ENCODE measurements at places on chromosomes 5 and 9.

GRCh38 chr5:158180407-158180806 is 321.5 kb upstream of the CLINT1 start:
- no peak overlapping the region for H3K4me3 ChIP-seq
- no peak for DNase-seq
- no peaks in the 10 kb centered on the region for H3K36me3 ChIP-seq
- H3K27ac ChIP-seq = no peak overlapping the region

GRCh38 chr9:91361291-91362050 is at the start of gene AUH:
AUH (minus strand) TSS chr9:91361918; CDS start chr9:91361889, 29 bp downstream.
- peak within 1 kb of the TSS; percentile 51 for H3K27ac ChIP-seq
- H3K27me3 ChIP-seq = no peaks in the 10 kb centered on the region
- peaks cover 26% of the 10 kb centered on the region for H3K4me1 ChIP-seq
- no peaks in the 10 kb centered on the region for H3K36me3 ChIP-seq

GRCh38 chr5:35035271-35035670 is 12.5 kb downstream of the AGXT2 start:
- H3K27me3 ChIP-seq = no peaks in the 10 kb centered on the region
- no peaks in the 10 kb centered on the region for H3K36me3 ChIP-seq
- H3K4me3 ChIP-seq = no peak overlapping the region

DNA sequence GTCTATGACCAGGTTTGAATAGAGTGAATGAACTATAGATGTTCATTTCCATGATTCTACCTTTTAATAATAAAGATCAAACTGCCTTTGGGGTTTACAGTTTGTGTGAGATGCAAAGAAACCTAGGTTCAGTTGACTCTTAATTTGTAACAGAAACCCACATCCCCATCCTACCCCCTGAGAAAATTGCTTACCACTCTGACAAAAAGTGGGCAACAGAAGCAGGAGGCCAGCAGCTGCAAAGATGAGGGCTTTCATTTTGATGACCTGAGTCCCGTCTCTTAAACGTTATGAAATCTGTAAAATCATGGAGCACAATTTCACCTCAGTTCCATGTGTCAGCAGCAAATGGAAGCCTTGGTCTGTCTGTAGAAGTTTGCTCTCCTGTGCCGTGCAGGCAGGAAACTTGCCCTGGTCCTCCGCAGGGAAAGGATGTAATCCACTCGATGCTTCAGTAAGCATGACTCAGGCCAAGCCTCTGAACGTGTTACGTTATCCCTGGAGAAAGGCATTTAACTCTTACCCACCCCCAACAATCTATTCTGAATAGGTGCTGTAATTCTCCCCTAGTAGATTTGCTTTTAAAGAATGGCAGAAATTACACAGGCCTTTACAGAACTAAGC is at the start of gene F2RL2:
TSS of gene F2RL2 (minus strand) at position 431 of the 624 bp plus-strand sequence. CDS start at position 258, 173 bp downstream.
- H3K36me3 ChIP-seq = no peaks in the 10 kb centered on the region
- no peak within 1 kb of the TSS for H3K4me3 ChIP-seq
- 0 out of 2 replicates have a peak, but pooled peaks cover 5% of the 10 kb centered on the region for H3K4me1 ChIP-seq
- no peak within 1 kb of the TSS for H3K27ac ChIP-seq
- DNase-seq = no peak

- DNase-seq = no peak
- H3K27me3 ChIP-seq = no peaks in the 10 kb centered on the region
- H3K4me3 ChIP-seq = no peak overlapping the region
- H3K27ac ChIP-seq = no peak overlapping the region
- no peaks in the 10 kb centered on the region for H3K36me3 ChIP-seq
Measured at GRCh38 chr9:118034701-118035100, 330.5 kb downstream of the TLR4 start.

DNA sequence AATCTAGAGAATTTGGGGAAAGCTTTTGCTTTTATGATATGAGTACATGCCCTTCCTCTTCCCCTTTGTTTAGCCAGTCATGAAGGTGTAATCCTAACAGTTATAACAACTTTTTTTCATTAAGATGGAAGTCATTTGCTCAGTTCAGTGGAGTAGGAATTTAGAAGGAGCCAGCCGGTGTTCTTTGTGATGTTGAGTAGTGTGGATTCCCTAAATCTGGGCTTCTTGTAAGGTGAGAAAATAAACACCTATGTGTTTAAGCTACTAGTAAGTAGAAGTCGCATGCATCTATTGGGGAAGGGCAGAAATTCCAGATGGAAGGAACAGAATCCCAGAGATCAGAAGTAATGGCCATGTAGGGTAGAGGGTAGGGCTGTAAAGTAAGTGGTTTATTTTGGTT is 13.6 kb upstream of the CNTLN start:
- H3K36me3 ChIP-seq = no peaks in the 10 kb centered on the region
- no peak overlapping the region for H3K27ac ChIP-seq
- DNase-seq = no peak
- H3K27me3 ChIP-seq = no peaks in the 10 kb centered on the region
- H3K4me3 ChIP-seq = no peak overlapping the region
- H3K4me1 ChIP-seq = no peaks in the 10 kb centered on the region

- H3K27ac ChIP-seq = no peak overlapping the region
- no peak for DNase-seq
- H3K4me3 ChIP-seq = no peak overlapping the region
- no peaks in the 10 kb centered on the region for H3K36me3 ChIP-seq
- no peaks in the 10 kb centered on the region for H3K4me1 ChIP-seq
Measured at GRCh38 chr5:7208938-7209337, 187.0 kb upstream of the ADCY2 start.

DNA sequence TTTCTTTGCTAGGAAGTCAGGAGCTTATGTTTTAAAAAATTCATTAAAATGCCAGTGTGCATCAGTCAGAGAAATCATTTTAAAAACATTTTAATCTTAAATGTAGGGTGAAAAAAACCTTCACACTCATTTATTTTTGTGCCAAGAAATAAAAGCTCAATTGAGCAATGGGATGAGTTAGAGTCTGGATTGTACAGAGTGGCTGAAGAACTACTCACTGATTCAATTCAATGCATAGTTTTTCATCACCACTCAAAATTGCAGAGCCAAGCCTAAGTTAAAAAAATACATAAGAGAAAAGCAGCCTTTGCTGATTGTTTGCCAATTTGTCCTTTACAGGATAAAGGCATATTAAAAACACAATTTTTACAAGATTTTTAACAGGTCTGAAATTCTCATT is 168.2 kb upstream of the DMRTA1 start:
- H3K27ac ChIP-seq = no peak overlapping the region
- no peak overlapping the region for H3K4me3 ChIP-seq
- no peak for DNase-seq
- H3K4me1 ChIP-seq = no peaks in the 10 kb centered on the region
- H3K36me3 ChIP-seq = no peaks in the 10 kb centered on the region

GRCh38 chr5:173778784-173779304 is 109.3 kb upstream of the CPEB4 start:
- no peak for DNase-seq
- H3K27ac ChIP-seq = no peak overlapping the region
- H3K27me3 ChIP-seq = no peaks in the 10 kb centered on the region
- no peaks in the 10 kb centered on the region for H3K36me3 ChIP-seq

DNA sequence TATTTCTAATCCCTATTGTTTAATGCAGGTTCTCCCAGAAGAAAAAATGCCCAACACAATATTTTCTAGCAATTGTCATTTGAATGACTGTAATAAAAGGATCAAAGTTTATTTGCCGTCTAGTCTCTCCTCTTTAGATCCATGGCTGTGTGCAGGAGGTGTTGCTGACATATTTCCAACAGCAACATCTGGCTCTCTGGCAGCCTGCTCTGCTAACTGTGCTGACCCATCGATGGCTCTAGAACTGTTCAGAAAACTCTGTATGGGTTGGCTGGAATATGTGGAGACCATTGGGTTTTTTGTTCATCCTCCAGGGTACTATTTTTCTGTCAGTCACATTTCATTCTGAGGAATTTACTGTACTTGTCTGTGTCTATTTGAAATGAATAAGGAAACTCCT is 202.0 kb upstream of the SLC27A6 start:
- no peak for DNase-seq
- no peak overlapping the region for H3K27ac ChIP-seq
- H3K4me3 ChIP-seq = no peak overlapping the region
- H3K4me1 ChIP-seq = no peaks in the 10 kb centered on the region

DNA sequence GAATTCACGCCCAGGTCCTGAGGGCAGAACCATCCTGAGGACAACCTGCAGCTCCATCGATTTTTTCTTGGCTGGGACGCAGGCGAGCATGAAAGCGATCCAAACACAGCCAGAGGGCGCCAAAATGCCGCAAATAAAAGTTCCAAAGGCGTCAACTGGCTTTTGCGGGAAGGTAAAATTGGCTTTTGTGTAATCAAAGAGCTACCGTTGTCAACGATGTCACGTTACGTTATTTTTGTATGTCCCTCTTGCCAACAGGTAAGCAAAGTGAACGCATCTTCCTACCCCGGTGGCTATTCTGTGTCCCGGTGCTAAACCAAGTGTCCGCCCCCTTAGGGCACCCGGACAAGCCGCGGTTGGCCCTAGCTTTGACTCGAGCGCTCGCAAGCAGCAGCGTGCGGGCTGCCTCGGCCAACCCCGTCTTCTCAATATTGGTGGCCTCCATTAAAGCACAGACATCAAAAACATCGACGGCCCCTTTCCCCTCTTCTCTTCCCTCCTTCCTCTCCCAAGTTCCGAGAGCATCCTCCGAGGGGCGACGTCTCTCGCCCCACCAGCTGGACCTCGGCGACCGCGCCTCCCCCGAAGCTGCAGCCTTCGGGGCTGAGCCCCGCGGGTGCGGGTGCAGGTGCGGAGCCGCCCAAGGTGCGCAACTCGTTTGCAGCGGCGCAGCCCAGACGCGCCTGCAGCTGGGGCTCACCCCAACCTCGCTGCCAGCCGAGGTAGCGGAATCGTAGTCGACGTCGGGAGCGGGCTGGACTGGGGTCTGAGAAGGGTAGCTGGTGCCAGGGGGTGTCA is 1.1 kb upstream of the BASP1 start:
- peak; percentile 62 for DNase-seq
- H3K4me1 ChIP-seq = peaks cover 7% of the 10 kb centered on the region
- H3K4me3 ChIP-seq = peak overlapping the region; percentile 52
- H3K27me3 ChIP-seq = no peaks in the 10 kb centered on the region

GRCh38 chr5:116044073-116044472 is 11.8 kb downstream of the ARL14EPL start:
- no peaks in the 10 kb centered on the region for H3K27me3 ChIP-seq
- H3K4me1 ChIP-seq = no peaks in the 10 kb centered on the region
- DNase-seq = no peak
- no peak overlapping the region for H3K4me3 ChIP-seq

- no peaks in the 10 kb centered on the region for H3K27me3 ChIP-seq
- no peak overlapping the region for H3K4me3 ChIP-seq
- DNase-seq = peak; percentile 45
- no peak overlapping the region for H3K27ac ChIP-seq
- H3K36me3 ChIP-seq = no peaks in the 10 kb centered on the region
- H3K4me1 ChIP-seq = peaks cover 15% of the 10 kb centered on the region
Measured at GRCh38 chr9:6354072-6354686, 26.0 kb downstream of the TPD52L3 start.

GRCh38 chr5:179382486-179382885 is 37.2 kb upstream of the ADAMTS2 start:
- no peak for DNase-seq
- H3K27me3 ChIP-seq = no peaks in the 10 kb centered on the region
- H3K4me1 ChIP-seq = no peaks in the 10 kb centered on the region
- no peak overlapping the region for H3K27ac ChIP-seq

DNA sequence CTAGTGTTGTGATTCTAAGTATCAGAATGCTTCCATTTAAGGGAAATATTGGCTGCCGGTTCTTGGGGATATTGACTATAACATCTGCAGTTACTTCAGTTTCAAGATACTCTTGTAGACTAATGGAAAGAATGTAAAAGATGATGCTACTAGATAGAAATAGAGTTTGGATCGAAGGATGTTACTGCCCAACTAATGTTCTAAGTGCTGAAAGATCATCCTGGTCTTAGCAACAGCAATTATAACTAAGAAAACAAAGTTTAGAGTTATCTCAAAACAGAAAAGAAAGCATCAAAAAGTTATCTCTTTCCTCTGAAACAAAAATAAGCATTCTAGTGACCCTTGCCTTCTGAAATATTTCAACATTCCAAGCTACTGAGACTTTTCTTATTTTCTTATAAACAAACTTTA is 49.9 kb downstream of the ITGA1 start:
- H3K4me1 ChIP-seq = no peaks in the 10 kb centered on the region
- H3K4me3 ChIP-seq = no peak overlapping the region
- no peaks in the 10 kb centered on the region for H3K27me3 ChIP-seq
- no peaks in the 10 kb centered on the region for H3K36me3 ChIP-seq
- no peak overlapping the region for H3K27ac ChIP-seq
- DNase-seq = no peak
